A549 (cell line): ENCODE measurements at places on chromosomes 6 and 20.

DNA sequence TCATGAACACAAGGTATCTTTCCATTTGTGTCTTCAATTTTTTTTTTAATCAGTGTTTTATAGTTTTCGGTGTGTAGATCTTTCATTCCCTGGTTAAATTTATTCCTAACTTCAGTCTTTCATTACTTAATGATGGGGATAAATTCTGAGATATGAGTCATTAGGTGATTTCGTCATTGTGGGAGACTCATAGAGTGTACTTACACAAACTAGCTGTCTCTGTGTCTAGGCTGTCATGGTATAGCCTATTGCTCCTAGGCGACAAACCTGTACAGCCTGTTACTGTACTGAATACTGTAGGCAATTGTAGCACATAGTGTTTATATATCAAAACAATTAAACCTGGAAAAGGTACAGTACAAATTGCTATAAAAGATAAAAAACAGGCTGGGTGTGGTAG lies 42.1 kb downstream of the SMAP1 start:
- DNase-seq: no peak

DNA sequence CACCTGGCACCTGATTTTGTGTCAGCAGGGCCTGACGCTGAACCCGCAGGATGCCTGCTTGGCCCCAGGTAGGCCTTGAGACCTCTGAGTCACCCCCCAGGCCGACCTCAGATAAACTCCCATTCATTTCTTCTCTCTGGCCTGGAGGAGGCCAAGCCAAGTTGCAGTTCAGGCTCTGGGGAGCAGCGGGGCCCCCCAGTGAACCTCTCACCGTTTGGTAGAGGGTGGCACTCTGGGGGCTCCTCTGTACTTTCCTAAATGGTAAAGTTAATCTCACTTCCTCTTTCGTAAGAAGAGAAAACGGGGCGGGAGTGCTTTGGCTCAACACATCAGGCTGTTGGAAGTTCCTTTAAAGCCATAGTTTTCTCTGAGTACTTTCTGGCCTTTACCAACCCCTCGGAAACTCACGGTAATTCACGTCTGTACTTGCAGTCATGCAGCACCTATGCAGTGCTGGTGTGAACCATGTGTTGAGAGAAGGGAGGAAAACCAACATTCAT lies 2.8 kb downstream of the SIRPA start:
- DNase-seq: no peak

DNA sequence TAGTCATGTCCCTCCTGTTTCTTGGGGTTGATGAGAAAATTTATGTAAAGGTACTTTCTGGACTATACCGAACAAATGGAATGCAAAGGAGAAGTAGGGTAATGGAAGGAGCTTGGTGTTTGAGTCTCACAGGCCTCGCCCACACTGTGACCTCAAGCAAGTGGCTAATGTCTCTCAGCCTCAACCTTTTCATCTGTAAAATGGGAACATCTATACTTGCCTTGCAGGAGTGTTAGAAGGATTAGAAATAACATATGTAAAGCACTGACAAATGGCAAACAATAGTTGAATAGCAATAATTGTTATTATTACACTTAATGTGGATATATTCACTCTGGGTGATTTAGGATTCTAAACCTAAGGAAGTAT lies 8.9 kb upstream of the PKIG start:
- DNase-seq: no peak

DNA sequence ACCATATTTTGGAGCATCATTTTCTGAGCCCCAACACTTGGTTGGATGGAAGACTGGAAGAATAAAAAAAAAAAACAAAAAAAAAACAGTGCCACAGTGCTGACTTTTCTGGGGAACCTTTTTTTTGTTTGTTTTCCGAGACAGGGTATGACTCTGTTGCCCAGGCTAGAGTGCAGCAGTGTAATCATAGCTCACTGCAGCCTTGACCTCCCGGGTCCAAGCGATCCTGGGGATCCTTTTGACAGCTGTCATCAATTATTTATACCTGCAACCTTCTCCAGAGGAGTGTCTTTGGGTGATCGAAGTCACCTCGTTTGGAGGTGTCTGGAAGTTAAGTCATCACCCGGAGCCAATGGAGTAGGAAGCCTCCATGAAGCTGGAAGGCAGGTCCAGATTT lies 7.8 kb upstream of the TPX2 start:
- DNase-seq: no peak

- no peak for DNase-seq
Observed at GRCh38 chr20:50369225-50370035, 140.8 kb upstream of the PTPN1 start.

DNA sequence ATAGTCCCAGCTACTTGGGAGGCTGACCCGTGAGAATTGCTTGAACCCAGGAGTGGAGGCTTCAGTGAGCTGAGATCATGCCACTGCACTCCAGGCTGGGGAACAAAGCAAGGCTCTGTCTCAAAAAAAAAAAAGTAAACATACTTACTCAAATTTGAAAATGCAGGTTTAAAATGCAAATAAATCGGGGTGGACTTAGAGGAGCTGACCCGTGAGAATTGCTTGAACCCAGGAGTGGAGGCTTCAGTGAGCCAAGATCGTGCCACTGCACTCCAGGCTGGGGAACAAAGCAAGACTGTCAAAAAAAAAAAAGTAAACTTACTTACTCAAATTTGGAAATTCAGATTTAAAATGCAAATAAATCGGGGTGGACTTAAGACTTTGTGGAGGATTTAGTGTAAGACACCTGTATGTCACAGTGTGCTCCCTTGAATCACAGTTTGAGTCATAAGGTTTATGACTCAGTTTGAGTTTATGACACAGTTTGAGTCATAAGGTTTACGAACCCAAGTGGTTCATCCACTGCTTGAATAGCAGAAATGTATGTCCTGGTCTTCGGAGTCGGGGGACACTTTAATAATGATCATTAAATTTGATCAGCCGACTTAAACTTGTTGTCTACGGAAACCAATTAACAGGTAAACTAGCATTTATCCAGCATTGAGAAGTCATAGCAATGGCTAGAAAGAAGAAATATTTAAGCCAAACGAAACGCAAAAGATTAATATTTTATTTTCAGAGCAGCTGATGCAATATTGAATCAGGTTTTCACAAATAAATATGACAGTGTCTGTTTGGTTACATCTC lies 6.8 kb upstream of the MRPS10 start:
- DNase-seq: peak; percentile 88

- no peak for DNase-seq
Observed at GRCh38 chr6:157438611-157439111, 57.7 kb downstream of the ZDHHC14 start.

- DNase-seq: no peak
Observed at GRCh38 chr6:108904741-108905140, 56.5 kb downstream of the ARMC2 start.

DNA sequence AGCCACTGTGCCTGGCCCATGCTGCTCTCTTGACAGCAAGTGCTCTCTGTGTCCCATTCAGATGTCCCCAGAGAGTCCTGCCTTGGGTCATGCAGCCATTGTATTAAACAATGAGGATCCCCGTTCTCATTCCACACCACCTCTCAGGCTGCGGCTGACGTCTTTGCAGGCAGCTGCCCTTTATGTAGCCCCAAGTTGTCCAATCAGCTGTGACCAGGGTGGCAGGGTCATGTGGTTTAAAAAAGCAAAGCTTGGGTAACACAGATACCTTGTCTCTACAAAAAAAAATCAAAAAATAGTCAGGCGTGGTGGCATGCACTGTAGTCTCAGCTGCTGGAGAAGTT lies 13.2 kb downstream of the GCNT2 start:
- no peak for DNase-seq

DNA sequence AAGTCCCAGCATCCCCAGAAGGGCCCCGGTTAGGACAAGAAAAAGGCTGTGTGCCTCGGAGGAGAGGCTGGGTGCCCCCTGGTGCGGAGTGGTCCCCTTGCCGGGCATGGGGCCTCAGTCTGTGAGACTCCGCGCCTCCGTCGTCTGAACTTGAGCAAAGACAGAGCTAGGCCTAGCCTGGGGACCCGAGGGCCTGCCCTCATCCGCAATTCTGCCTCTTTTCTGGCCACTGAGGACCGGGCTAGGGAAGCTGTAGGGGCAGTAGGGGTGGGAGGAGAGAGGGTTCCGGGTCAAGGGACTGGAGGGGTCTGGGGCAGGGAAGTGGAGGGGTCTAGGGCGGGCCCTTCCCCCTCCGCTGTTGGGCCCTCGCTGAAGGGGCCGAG lies 550 bp upstream of the HSPA12B start:
- no peak for DNase-seq
